ENCODE measurements at places on chromosomes 1 and 21.

- DNase-seq = no peak
Measured at GRCh38 chr1:204307334-204307883, 52.3 kb downstream of the PLEKHA6 start.

- no peak for DNase-seq
Measured at GRCh38 chr1:99374109-99374508, 109.8 kb downstream of the PLPPR4 start.

DNA sequence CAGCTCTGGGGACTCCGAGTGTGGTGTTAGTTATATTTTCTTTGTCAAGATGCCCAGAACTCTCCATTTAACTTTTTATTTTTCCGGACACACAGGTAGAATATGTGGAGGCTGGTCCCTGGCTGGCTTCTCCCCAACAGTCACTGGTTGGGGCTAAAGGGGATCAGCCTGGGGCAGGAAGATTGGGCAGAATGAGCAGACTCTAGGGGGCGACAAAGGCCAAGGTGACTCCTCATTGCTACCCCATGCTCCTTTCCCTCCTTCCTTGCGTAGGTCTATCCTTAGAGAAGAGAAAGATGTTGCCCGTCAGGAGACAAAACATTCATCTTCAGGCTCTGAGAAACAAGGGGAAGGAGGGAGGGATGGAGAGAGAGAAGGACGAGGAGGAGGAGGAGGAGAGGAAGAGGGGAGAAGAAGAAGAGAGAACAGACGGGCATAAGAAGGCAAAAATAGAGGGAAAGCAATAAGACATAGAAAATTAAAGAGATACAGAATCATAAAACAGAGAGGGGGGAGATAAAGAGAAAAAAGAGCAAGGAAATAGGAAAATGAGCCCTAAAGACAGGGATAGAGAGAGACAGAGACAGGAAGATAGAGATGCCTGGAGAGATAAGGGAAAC, 89.9 kb downstream of the FOXD2 start:
- no peak for DNase-seq

DNA sequence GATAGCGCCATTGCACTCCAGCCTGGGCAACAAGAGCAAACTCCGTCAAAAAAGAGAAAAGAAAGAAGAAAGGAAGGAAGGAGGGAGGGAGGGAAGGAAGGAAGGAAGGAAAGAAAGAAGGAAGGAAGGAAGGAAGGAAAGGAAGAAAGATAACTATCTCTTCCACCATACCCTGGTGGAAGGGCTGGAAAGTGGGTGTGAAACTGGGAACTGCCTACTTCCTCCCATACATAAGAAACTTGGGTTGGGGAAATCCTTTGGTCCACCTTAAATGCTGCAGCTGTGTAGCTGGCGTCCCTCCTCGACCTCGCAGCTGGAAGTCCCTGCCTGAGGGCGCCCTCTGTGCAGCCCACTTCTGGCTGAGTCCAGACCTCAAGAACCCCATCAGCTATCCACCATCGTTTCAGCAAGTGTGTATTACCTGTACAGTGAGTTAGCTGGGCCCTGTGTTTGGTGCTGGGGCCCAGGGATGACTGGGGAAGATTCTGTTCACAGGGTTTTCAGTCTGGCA, 4.6 kb upstream of the FAM167B start:
- DNase-seq = no peak

GRCh38 chr1:2399890-2400575, 8.4 kb downstream of the RER1 start:
- no peak for DNase-seq
